ENCODE measurements at places on chromosomes 6 and 20. TPM values are rescaled to one million over a fixed set of nuclear protein-coding genes. Genes with fewer than 3 reads are reported as not detected.

DNA sequence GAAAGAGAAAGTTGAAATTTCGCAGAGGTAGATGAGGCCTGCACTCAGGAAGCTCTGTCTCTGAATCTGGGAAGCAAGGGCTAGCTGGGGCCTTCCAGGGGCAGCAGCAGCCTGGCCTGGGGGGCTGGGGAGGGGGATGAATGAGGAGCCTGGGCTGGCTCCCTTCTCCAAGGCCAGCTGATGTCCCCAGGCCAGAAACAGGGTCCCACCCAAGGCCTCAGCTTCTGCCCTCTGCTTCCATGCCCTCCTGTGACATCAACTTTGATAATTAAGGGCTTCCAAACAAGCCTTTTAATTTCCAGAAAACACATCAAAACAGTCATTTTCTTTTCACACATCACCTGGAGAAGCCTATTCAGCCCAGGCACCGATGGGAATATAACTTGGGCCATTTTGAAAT lies 15.4 kb downstream of the TFAP2A start:
- no peak overlapping the region for H3K4me3 ChIP-seq
- no peaks in the 10 kb centered on the region for H3K27me3 ChIP-seq
- H3K36me3 ChIP-seq = peaks cover 73% of the 10 kb centered on the region
- DNase-seq = no peak

TUBB1 gene
- total RNA-seq = 0.05 TPM

GRCh38 chr6:135710042-135710441 lies 141.5 kb upstream of the PDE7B start:
- no peak overlapping the region for H3K27ac ChIP-seq
- no peaks in the 10 kb centered on the region for H3K36me3 ChIP-seq
- 0 out of 2 replicates have a peak, but pooled peaks cover 2% of the 10 kb centered on the region for H3K27me3 ChIP-seq
- no peak overlapping the region for H3K4me3 ChIP-seq
- DNase-seq = no peak

DNA sequence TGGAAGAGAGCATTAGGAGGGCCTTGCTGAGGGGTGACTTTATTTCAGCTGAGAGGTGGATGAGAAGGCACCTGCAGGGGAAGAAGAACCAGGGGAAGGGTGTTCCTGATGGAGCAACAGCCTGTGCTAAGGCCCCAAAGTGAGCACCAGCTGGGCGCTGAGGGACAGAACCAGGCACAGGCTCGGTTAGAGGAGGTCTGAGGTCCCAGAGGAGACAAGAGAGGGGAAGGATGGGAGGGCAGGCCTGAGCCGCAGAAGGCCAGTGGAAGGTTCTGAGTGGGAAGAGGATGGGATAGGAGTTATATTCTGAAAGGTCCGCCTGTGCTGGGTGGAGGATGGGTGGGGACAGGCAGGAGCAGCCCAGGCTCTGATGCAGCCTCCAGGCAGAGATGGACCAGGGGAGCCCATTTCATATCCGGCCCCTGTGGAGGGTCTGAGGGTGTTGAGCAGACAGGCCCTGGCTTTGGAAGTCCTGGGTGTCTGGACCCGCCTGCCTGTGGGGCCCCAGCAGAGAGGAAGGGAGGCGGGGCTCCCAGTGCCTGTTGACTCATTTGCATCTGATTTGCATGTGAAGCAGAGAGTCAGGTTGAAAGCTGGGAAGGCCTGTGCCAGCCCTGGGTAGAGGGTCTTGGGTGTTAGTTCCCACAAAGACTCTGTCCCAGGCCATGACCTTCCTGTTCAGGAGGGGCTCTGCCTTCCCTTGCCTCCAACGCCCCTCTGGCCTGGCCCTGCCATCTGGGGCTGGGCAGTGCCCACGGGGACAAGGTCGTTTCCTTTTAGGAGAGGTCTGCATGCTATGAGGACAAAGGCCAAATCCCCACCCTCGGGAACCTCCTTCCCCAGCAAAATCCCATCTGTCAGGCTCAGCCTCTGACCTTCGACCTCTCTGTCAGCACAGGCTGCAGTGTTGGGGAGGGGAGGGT lies 10.6 kb upstream of the FAM110A start:
- no peaks in the 10 kb centered on the region for H3K36me3 ChIP-seq
- no peak for DNase-seq
- H3K27ac ChIP-seq = no peak overlapping the region
- no peaks in the 10 kb centered on the region for H3K4me1 ChIP-seq

TMEM170B gene
- total RNA-seq = under 0.01 TPM
